ENCODE measurements at places on chromosomes 1 and 21.

DNA sequence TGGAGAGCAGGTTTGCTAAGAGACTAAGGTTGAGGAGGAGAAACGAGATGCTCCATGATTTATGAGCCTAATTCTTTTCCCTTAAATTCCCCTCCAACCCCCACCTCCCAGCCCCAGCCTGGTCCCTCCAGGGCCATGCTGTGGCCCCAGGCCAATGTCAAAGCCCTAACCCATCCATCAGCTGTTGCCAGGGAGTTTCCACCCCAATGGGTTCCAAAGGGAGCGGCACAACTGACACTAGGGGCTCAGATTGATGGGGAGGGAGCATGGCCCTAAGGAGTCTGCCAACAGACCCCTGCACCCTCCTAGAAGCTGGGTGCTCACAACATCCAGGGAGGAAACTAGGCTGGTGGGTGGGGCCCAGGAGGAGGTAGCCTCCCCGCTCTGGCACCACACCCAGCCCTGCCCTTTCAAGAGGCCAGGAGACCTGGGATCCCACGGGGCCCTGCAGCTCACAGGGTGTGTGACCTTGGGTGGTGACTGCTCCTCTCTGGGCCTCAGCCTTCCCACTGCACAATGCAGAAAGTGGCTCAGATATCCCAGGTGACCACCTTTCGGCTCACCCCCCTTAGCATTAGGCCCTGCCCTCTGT lies 12.9 kb downstream of the AHDC1 start:
- peaks cover 4% of the 10 kb centered on the region for H3K36me3 ChIP-seq
- no peaks in the 10 kb centered on the region for H3K27me3 ChIP-seq
- H3K4me1 ChIP-seq: peaks cover 57% of the 10 kb centered on the region
- no peak overlapping the region for H3K27ac ChIP-seq
- H3K4me3 ChIP-seq: no peak overlapping the region

GRCh38 chr21:16651956-16652355 lies 860.9 kb upstream of the CXADR start:
- H3K4me3 ChIP-seq: no peak overlapping the region
- no peak for DNase-seq
- H3K4me1 ChIP-seq: no peaks in the 10 kb centered on the region
- H3K36me3 ChIP-seq: no peaks in the 10 kb centered on the region
- H3K27me3 ChIP-seq: no peaks in the 10 kb centered on the region

DNA sequence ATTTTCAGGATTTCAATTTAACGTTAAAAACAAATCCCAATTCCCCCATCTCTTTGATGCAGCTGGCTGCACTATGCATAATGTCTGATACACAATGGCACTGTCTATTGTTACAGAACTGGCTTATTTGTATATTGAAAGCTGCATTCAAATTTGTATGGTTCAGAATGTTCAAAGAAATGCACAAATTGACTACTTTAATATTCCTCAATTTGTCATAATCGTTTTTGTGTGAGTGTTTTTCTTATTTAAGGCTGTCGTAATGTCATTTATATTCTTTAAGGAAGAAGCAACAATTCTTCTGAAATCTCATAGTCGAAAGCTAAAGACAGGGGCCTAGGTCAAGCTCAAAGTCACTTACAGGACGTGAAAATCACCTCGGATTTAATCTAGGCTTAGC lies 341.4 kb upstream of the ZRANB2 start:
- no peak overlapping the region for H3K27ac ChIP-seq
- no peaks in the 10 kb centered on the region for H3K27me3 ChIP-seq
- H3K36me3 ChIP-seq: no peaks in the 10 kb centered on the region
- H3K4me3 ChIP-seq: no peak overlapping the region

GRCh38 chr1:167582722-167583121 lies 29.2 kb upstream of the CREG1 start:
- no peaks in the 10 kb centered on the region for H3K4me1 ChIP-seq
- H3K4me3 ChIP-seq: no peak overlapping the region
- no peak for DNase-seq

GRCh38 chr1:201739492-201740085 lies 89.4 kb upstream of the IPO9 start:
- peaks cover 74% of the 10 kb centered on the region for H3K4me1 ChIP-seq
- peak overlapping the region; percentile 67 for H3K4me3 ChIP-seq
- peaks cover 12% of the 10 kb centered on the region for H3K36me3 ChIP-seq
- DNase-seq: no peak
- no peaks in the 10 kb centered on the region for H3K27me3 ChIP-seq

DNA sequence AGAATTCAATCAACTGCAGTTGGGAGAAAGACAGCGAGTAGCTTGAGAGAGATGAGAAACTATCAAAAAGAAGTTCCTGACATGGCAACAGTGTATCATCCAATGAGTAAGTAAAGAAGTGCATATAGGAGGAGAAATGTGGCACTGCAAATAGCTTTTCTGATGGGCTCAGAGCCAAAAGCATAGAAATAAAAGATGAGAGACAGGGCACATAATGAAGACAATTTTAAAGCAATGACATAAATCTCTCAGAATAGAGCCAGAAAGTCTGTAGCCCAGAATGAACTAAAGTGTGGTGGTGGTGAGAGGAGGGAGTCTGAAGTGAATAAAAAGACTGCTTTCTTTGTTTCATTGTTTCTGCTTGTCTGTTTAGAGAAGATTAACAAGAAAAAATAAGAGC lies 34.3 kb downstream of the TNFSF18 start:
- H3K36me3 ChIP-seq: no peaks in the 10 kb centered on the region
- DNase-seq: no peak
- H3K4me3 ChIP-seq: no peak overlapping the region
- H3K4me1 ChIP-seq: no peaks in the 10 kb centered on the region
- no peak overlapping the region for H3K27ac ChIP-seq
- no peaks in the 10 kb centered on the region for H3K27me3 ChIP-seq

GRCh38 chr1:203091199-203091477 lies 5.3 kb upstream of the MYOG start:
- peaks cover 30% of the 10 kb centered on the region for H3K27me3 ChIP-seq
- no peak overlapping the region for H3K27ac ChIP-seq
- no peaks in the 10 kb centered on the region for H3K36me3 ChIP-seq
- H3K4me3 ChIP-seq: no peak overlapping the region
- DNase-seq: no peak
- no peaks in the 10 kb centered on the region for H3K4me1 ChIP-seq

DNA sequence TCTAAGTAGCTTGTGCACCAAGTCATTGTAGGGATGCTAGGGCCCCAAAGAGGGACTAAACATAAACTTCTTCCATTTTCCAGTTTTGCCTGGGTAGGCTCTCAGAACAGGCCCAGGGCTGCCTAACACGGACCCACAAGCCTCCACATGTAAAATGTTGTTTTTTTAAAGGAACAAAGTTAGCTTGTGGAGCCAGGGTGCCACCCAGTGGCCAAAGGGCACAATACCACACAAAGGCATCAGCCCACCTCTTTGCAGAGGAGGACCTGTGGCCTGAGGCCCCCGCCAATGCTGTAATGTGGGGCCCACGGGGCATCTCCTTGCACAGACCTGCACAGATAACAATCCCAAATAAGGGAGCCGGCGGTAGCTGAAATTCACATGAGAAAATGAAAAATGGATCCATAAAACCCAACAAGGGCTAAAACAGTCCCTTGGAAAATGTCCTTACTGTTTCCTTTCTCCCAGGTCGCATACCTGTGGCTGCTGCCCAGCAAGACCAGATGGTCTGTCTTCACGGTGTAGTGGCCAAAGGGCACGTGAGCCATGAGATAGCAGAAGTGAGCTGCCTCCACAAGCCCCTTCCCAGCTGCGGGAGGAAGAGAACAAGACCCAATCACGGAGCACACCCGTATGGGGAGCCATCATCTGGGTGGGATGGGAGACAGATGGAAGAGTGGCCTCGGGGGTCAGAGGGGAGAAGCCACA lies 23.8 kb downstream of the SEC16B start:
- no peak overlapping the region for H3K27ac ChIP-seq
- DNase-seq: no peak
- H3K36me3 ChIP-seq: no peaks in the 10 kb centered on the region
- H3K27me3 ChIP-seq: no peaks in the 10 kb centered on the region
- H3K4me1 ChIP-seq: no peaks in the 10 kb centered on the region

DNA sequence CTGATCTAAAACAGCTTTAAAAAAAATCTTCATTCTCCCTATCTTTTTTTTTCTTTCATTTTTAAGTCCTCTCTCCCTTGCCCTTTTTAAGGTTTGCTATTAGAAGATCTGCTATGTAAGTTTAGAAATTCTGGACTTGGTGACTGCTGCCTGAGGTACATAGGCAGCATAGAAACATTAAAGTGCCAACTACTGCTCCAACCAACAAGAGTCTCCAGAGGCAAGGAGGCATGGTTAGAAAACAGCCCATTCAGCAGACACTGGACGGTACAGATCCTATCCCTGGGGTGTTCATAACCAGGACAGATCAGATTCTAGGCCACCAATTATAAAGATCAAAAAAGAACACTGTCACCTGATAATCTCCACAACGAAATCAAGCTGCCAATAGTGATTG lies 36.6 kb downstream of the GPR3 start:
- H3K4me1 ChIP-seq: peaks cover 6% of the 10 kb centered on the region
- DNase-seq: no peak
- H3K4me3 ChIP-seq: no peak overlapping the region
- no peaks in the 10 kb centered on the region for H3K27me3 ChIP-seq

DNA sequence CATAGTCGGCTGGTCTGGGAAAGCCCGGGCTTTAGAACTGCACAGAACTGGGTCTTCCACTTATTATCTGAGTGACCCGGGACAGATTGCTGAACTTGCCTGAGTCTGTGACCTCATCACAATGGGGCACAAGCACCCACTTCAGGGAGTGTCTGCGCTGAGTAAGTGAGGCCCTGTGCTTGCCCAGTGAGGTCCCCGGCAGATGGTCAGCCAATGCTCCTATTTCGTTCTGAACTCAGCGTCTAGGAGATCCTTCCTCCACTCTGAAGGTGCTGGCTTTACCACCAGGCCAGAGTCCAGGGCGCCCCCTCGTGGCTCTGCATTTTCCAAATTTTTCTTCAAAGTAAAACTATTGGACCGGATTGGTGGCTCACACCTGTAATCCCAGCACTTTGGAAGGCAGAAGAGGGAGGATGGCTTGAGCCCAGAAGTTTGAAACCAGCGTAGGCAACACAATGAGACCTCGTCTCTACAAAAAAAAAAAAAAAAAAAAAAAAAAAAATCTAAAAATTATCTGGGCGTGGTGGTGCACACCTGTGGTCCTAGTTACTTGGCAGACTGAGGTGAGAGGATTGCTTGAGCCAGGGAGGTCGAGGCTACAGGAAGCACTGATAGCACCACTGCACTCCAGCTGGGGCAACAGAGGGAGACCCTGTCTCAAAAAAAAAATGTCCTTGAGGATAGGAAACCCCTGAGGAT lies 61.7 kb downstream of the FCRL5 start:
- H3K4me1 ChIP-seq: no peaks in the 10 kb centered on the region
- H3K36me3 ChIP-seq: no peaks in the 10 kb centered on the region
- no peak for DNase-seq

- no peaks in the 10 kb centered on the region for H3K4me1 ChIP-seq
- H3K27ac ChIP-seq: no peak overlapping the region
- H3K36me3 ChIP-seq: no peaks in the 10 kb centered on the region
- H3K27me3 ChIP-seq: no peaks in the 10 kb centered on the region
These were observed 10.6 kb upstream of the S100A8 start for GRCh38 chr1:153401461-153401860.

- peaks cover 3% of the 10 kb centered on the region for H3K36me3 ChIP-seq
- no peak overlapping the region for H3K4me3 ChIP-seq
- no peak for DNase-seq
- no peaks in the 10 kb centered on the region for H3K27me3 ChIP-seq
These were observed 16.5 kb downstream of the NADK start for GRCh38 chr1:1761504-1762376.

DNA sequence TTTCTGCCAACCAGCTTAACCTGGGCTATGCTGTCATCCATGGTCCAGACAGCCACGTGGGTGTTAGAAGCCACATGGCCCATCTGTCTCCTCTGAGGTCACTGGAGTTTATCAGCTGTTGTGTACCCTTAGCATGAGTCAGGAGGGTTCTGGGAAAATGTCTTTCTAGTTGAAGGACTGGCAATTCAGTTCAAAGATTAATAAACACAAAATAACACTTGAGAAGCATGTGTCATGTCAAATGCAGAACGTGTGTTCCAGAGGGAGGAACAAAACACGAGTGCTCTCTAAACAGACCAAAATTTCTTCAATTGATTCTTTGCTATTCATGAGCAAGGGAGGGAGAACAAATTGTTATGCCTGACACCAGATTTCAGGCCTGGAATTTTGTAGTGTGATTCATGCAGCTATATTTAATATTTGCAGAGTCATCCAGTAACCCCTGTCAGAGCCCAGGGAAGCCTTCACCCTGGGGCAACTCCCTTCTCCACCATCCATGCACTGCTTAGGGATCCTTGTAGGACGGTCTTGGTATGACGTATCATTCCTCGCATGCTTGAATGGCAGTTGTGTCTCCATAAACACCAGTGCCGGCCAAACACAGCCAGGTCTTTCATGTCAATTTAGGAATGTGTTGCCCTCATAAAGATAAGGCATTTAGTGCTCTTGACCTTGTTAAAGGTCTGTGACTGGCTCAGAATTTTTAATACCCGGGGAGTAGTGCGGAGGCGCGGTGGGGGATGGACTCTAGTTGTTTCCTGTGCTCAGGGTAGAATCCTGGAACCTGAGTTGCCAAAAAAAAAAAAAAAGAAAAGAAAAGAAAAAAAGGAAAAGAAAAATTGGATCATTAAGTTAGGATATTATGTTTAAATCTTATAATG lies 27.7 kb upstream of the DYRK1A start:
- H3K4me3 ChIP-seq: peak overlapping the region; percentile 23
- H3K27ac ChIP-seq: peak overlapping the region; percentile 90
- H3K4me1 ChIP-seq: peaks cover 13% of the 10 kb centered on the region
- H3K27me3 ChIP-seq: no peaks in the 10 kb centered on the region
- peak; percentile 89 for DNase-seq

DNA sequence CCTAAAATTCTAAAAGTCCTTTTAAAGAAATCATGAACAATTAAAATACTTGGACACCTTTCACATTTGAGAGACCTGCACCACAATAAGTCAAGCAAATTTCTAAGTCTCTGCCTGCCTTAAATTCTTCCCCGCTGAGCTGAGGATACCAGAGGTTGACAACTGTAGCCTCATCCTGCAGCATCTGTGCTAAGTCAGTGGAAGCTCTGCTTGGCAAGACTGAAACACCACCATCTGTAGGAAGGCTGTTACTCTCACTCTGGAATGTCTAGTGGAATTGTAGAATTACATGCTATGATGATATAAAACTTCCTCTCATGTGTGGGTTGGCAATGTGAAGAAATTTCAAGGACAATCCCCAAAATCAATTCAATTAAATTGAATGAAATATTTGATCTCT lies 1756.5 kb downstream of the NCAM2 start:
- H3K4me3 ChIP-seq: no peak overlapping the region
- no peaks in the 10 kb centered on the region for H3K4me1 ChIP-seq
- no peak overlapping the region for H3K27ac ChIP-seq
- no peaks in the 10 kb centered on the region for H3K36me3 ChIP-seq

GRCh38 chr1:179872558-179872957 lies 5.0 kb downstream of the TOR1AIP2 start:
- H3K27me3 ChIP-seq: no peaks in the 10 kb centered on the region
- no peak for DNase-seq
- no peak overlapping the region for H3K27ac ChIP-seq
- H3K4me1 ChIP-seq: peaks cover 11% of the 10 kb centered on the region
- no peak overlapping the region for H3K4me3 ChIP-seq
- peaks cover 13% of the 10 kb centered on the region for H3K36me3 ChIP-seq

GRCh38 chr1:29991025-29991424 lies 732.4 kb downstream of the MATN1 start:
- no peaks in the 10 kb centered on the region for H3K4me1 ChIP-seq
- no peak overlapping the region for H3K27ac ChIP-seq
- H3K4me3 ChIP-seq: no peak overlapping the region
- H3K36me3 ChIP-seq: no peaks in the 10 kb centered on the region
- DNase-seq: no peak

- DNase-seq: no peak
- no peaks in the 10 kb centered on the region for H3K4me1 ChIP-seq
- H3K36me3 ChIP-seq: no peaks in the 10 kb centered on the region
- no peak overlapping the region for H3K4me3 ChIP-seq
- H3K27ac ChIP-seq: no peak overlapping the region
These were observed 21.4 kb upstream of the PADI1 start for GRCh38 chr1:17183388-17184160.
